ENCODE measurements at places on chromosomes 6 and 20.

DNA sequence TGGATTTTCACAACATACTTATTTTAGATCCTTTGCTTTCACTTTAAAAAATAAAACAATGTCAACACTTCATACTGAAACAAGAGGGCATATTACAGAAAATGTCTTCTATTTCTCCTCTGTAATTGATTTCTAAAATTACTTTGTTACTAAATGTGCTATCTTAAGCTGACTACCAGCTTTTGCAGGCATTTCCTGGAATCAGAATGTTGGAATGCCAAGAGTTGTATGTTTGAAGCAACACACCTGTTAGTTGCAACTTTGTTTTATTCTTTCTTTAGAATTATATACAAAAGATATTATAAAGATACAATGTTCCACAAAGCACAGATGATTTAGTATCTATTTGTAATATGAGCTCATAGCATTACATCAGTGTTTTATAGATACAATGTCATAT is 62.5 kb upstream of the TMEM170B start:
- no peak for DNase-seq

- DNase-seq = no peak
Observed at GRCh38 chr6:66307490-66307889, 600.5 kb upstream of the EYS start.

DNA sequence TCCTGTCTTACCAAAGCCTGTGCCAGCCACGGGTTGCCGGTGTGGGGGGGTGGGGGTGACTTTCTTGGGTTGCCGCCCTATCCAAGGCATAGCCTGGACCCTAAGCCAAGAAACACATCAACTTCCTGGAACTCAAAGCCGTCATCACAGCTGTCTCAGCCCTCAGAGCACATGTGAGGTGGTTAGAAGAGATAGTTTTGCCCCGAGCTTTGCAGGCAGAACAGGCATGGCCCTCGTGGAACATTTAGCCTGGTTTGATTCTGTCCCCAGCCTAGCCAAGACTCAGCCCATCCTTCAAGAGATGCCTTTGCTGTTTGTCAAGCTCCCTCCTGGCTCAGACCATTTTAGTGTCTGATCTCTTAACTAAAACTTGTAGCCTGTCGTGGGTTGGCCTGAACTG is 64.9 kb downstream of the RREB1 start:
- DNase-seq = no peak

GRCh38 chr20:49874696-49875095 is 40.6 kb downstream of the SPATA2 start:
- no peak for DNase-seq

- DNase-seq = no peak
Observed at GRCh38 chr20:12074111-12074655, 156.5 kb downstream of the BTBD3 start.

DNA sequence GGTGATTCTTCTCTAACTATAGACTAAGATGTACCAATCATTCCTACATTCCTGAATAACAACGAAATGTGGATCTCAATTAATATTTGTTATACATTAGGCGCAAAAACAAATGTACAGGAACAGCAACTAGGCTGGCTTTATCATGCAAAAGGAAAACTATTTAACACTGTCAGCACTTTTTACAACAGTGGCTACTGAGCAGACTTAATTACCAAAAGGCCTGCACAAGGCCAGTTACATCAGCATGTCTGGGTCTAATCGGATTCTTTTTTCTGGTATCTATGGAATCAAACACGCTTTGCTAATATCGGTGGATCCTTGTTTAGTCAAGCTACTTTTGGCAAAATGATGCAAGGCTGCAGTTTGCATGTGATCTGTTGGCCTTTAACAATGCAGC is 176.5 kb downstream of the UBE3D start:
- DNase-seq = no peak

GRCh38 chr6:109118337-109118736 is 23.0 kb downstream of the CEP57L1 start:
- no peak for DNase-seq

GRCh38 chr6:126761854-126762253 is 356.6 kb upstream of the RSPO3 start:
- no peak for DNase-seq

DNA sequence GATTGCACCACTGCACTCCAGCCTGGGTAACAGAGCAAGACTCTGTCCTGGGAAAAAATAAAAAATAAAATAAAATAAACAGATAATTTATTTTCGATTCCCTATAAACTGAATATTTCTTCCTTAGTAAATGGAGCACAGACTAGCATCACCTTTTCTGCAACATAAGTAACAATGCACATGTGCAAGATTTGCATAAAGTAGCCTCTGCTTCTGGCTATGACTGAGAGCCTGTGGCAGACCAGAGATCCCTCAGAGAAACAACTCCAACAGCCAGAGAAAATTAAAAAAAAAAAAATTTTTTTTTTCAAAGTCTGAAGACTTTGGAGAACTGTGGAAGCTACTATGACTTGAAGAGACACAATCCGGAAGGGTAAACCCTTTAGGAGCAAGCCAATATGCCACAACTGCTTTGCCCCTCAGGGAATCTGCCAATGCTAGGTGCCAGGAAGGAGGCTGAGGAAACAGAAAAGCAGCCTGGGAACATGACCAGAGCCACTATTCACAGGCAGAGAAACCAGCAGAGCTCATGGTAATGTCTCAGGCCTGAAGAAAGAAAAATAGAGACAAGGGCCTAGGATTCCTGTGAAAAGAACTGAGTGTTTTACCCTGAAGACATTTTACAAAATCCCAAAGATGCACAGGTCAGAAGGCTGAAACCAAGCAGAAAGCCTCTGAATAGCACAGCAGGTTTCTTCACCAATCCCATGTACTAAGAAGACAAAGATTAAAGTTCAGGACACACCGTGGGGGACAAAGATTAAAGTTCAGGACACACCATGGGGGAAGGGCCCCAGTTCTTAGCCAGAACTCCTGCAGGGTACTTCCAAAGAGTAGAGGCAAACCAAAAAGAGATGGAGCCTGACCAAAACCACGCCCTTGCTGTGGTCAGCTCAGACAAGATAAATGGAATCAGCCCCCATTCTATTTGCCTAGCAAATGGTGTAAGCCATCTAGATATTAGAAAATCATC is 25.8 kb downstream of the B4GALT5 start:
- no peak for DNase-seq
